HT1080 (cell line): ENCODE measurements at places on chromosomes 5 and 9. TPM values are rescaled to one million over a fixed set of nuclear protein-coding genes. Genes with fewer than 3 reads are reported as not detected.

Gene LRRC19
- not detected in 2 replicates for total RNA-seq

Gene EQTN
- not detected in 2 replicates for total RNA-seq

Gene PDE6A
- total RNA-seq = not detected in 2 replicates

Gene OMD
- total RNA-seq = not detected in 2 replicates

Gene MLANA
- total RNA-seq = 0.11 TPM in 1 of 2 replicates, not detected in the other

Gene DMRT3
- total RNA-seq = not detected in 2 replicates

Gene FREM1
- total RNA-seq = 0.05 and 0.10 TPM in 2 replicates

Gene HTR1A
- total RNA-seq = not detected in 2 replicates

Gene NUTM2G
- not detected in 2 replicates for total RNA-seq

Gene CAMK4
- 28.0 and 35.4 TPM in 2 replicates for total RNA-seq

Gene SLC31A2
- total RNA-seq = 8.3 and 9.4 TPM in 2 replicates

Gene LTC4S
- total RNA-seq = 1.2 TPM in 1 of 2 replicates, not detected in the other

Gene STKLD1
- total RNA-seq = not detected in 2 replicates

Gene ADAMTS6
- 30.1 and 31.8 TPM in 2 replicates for total RNA-seq

GRCh38 chr9:79768194-79768593 is 196.4 kb downstream of the TLE4 start:
- no peak for DNase-seq

GRCh38 chr9:98567540-98568233 is 141.0 kb downstream of the GABBR2 start:
- no peak for DNase-seq

- DNase-seq = no peak
These were observed 124.7 kb upstream of the SEMA6A start for GRCh38 chr5:116699332-116699731.

GRCh38 chr5:3843706-3844105 is 248.1 kb downstream of the IRX1 start:
- no peak for DNase-seq

DNA sequence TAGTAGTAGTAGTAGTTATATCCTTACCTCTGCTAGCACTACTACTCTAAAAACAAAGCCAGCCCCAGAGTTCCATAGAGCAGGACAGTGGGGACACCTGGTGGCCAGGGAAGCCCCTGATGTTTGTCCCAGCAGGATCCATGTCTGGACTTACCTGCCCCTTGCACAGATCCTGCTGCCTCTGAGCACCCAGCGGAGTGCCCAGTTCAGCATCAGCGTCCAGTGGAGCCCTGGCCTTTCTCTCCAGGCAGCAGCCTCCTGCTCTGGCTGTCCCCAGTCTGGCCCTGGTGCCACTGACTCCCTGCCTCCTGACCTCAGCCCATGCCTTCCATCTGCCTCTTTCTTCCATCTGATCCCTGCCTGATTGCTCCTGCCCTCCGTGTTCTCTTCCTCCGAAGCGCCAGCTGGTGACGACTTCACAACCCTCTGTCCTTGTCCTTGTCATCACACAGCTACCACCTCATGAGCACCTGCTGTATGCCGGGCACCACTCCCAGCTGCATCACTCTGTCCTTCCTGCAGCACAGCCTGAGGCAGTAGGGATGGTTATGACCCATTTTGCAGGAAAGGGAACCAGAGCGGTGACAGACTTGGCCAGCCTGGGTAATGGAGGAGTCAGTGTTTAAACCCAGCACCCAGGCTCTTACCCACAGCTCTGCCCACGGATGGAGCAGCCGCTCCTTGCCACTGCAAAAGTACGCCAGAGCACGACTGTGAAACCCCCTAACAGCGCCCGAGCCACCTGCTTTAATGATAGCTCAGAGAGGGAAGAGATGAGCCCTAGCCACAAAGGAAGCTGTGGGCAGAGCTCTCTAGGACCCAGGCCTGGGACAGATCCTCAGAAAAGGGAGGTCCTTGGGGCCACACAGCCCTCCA is 11.5 kb downstream of the SARDH start:
- peak; percentile 49 for DNase-seq

DNA sequence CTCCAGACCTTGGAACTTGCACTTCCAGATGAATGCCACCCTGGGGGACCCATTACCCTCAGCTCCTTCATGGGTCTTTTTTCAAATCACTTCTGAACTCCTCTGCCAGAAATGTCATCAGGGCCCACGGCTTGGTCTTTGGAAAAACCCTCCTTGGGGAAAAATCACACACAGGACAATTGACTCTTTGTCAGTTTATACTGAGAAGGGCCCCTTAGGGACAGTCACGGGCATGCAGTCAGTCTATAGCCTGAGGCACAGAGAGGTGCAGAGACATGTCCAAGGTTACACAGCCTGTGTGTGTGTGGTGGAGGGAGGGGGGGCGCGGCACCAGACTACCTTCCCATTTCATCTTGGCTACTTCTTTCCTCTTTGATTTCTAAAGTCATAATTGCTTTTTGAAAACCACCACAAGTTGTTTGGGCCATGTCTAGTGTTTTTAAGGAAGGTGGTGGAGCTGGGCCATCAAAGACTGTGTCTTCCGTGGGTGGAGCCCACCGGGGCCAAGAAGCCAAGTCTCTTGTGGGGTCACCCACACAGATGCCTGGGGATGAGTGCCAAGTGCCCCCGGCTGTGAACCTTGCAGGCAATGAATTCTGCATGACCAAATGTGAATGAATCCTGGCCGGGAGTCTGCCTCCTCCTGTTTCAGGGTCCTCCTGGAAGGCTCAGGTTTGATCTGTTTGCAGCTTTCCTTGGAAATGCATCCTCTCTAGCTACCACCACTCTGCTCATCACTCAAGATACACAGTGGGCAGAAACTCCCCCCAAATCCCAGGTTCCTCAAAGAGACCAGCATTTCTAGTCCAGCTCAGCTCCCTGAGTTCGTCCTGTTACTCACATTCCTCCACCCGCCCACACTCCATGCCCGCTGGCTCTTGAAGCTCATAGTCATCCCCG is 200.1 kb upstream of the TBC1D2 start:
- DNase-seq = no peak

- no peak for DNase-seq
These were observed 26.6 kb downstream of the FST start for GRCh38 chr5:53507013-53507412.

GRCh38 chr9:35489313-35490154 is at the start of gene RUSC2:
Gene RUSC2, plus strand, starts transcription at chr9:35490111. Its CDS starts 56,411 bp downstream, at chr9:35546522.
- peak; percentile 90 for DNase-seq

GRCh38 chr9:34563262-34563661 is 26.3 kb downstream of the CNTFR start:
- no peak for DNase-seq

- no peak for DNase-seq
These were observed 138.1 kb upstream of the PIK3R1 start for GRCh38 chr5:68077349-68077894.

- DNase-seq = no peak
These were observed 555.3 kb upstream of the PTGER4 start for GRCh38 chr5:40124367-40124766.

DNA sequence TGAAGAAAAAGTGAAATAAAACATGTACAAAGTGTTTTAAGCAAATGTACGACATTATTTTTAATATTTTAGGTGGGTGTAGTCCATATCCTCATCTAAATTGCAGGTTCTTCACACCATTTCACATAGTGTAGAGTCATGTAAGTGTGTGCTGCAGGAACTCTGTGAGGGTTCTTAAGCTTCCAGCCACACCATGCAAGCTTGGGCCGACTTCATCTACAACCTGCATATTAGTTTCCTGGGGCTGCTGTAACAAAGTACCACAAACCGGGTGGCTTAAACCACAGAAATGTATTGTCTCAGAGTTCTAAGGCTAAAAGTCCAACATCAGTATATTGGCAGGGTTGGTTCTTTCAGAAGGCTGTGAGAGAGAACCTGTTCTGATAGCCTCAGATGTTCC is 10.2 kb downstream of the PAM start:
- no peak for DNase-seq

- peak; percentile 48 for DNase-seq
These were observed 282.4 kb upstream of the ADAMTS16 start for GRCh38 chr5:4857761-4858160.

GRCh38 chr5:124698770-124699169 is 47.7 kb downstream of the ZNF608 start:
- DNase-seq = no peak

GRCh38 chr9:89991204-89991790 is 386.5 kb downstream of the GADD45G start:
- DNase-seq = no peak

DNA sequence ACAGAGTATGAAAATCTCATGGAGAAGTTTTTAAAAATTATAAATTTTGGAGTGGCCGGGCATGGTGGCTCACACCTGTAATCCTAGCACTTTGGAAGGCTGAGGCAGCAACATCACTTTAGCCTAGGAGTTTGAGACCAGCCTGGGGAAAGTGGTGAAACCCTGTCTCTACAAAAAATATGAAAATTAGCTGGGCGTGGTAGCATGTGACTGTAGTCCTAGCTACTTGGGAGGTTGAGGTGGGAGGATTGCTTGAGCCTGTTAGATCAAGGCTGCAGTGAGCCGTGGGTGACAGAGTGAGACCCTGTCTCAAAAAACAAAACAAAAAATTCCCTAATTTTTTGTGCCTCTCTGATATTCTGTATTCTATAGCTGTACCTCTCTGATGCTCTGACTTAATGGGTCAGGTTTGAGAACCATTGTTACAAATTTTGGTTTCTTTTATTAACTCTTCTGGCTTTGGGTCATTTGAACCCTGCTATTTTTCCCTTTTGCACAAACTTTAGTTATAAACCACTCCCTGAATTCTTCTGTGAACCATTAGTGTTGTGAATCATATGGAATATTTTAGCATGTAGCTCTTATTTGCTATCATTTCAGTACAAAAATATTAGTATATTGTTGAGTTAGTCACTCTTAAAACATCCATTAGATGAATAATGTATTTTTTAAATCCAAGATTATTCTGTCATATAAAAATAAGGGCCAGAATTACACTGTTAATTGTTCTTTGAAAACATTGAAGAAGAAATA is 51.0 kb downstream of the FER start:
- no peak for DNase-seq

GRCh38 chr5:37886242-37886905 is 46.5 kb upstream of the GDNF start:
- no peak for DNase-seq

DNA sequence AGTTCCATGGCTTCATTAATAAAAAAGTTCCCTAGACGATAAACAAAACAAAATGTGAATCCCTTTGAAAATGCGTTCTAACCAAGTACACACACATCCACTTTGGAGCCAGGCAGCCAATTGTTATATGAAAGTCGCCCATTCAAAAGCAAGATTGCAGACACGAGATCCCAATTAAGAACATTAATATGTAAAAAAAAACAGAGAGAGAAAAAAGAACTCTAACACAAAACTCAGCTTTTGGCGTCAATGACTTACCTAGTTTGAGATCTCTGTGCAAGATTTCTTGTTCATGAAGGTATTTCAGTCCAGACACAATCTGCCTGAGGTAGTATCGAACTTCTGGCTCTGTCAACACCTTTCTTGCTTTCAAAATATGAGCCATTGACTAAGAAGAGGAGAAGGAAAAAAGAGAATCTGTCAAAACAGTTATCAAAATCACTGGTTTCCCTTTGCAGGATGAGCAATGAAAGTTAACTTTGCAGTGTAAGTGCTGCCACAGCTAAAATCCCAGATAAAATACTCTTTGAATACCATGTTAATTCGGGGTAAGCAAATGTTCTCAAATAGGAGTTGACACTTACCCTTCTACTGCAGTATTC is 1.6 kb downstream of the PLK2 start:
- DNase-seq = no peak

DNA sequence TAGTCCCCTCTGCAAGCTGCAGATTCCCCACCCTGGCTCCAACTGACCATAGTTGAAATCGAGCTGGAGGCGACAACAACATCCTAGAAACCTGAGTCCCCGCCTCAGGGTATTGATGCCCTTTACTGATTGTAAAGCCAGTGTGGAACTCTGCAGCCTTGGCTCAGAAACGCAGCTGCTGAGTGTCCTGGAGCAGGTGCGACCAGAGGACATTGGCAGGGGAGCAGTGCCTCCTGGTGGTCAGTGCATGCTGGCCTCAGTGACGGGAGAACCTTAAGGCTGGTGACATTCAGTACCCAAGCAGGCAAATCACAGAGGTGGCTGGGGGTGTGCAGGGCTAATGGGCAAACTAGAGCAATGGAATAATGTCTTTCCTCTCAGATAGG is 20.4 kb upstream of the ZNF354B start:
- no peak for DNase-seq

GRCh38 chr9:99255651-99256050 is 33.6 kb downstream of the SEC61B start:
- DNase-seq = no peak

GRCh38 chr5:139619861-139620260 is 28.3 kb upstream of the CXXC5 start:
- DNase-seq = no peak

- peak; percentile 25 for DNase-seq
These were observed 1.2 kb downstream of the FNBP1 start for GRCh38 chr9:130041648-130042405.

- DNase-seq = no peak
These were observed 935.2 kb upstream of the TYRP1 start for GRCh38 chr9:11758016-11758415.

GRCh38 chr9:69919461-69920061 is 98.9 kb downstream of the CFAP95 start:
- peak; percentile 72 for DNase-seq

DNA sequence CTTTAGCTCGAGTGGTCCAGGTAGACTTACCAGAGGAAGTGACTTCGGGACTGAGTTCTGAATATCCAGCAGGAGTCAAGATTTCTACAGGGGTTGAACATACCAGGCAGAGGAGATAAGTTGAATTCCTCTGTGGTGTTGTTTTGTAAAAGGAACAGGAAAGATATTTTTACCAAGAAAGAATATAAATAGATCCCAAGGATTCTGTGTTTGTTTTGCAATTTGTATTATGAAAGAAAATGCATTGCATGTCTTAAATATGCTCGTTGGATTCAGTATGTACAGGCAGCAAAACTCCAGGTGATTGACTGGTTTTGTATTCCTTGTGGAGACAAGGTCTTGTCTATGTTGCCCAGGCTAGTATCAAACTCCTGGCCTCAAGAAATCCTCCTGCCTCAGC is 197.8 kb downstream of the FRMD3 start:
- DNase-seq = no peak

DNA sequence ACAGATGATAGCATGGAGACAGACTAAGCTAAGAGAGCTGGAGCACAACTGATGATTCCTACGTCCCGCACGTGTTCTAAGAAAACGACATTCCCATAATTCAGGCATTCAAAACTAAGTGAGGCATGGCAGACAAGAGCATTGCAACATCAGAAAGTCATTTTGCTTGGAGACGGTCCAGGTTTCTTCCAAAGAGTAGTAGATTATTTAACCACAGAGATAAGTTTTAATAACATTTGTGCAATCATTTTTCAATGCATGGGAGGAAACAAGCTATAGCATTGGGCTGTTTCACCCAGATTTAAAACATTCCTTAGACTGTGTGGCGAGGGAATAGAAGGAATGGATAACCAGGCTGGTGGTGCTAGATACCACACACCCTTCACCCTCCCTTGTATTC is 117.2 kb downstream of the APBA1 start:
- DNase-seq = peak; percentile 24

- DNase-seq = no peak
These were observed 75.8 kb downstream of the INSYN2B start for GRCh38 chr5:169904508-169904907.

GRCh38 chr5:55062039-55062779 is 38.2 kb downstream of the GZMK start:
- no peak for DNase-seq
